ENCODE measurements at places on chromosomes 5 and 9.
A peak's percentile ranks its signal among the peaks of the same experiment; 100 is the strongest.

GRCh38 chr5:78574131-78574673 is 74.4 kb downstream of the LHFPL2 start:
- DNase-seq: no peak

- DNase-seq: no peak
Measured at GRCh38 chr9:136219276-136219675, 14.3 kb upstream of the LHX3 start.

- no peak for DNase-seq
Measured at GRCh38 chr5:176632745-176633144, 2.3 kb downstream of the EIF4E1B start.

DNA sequence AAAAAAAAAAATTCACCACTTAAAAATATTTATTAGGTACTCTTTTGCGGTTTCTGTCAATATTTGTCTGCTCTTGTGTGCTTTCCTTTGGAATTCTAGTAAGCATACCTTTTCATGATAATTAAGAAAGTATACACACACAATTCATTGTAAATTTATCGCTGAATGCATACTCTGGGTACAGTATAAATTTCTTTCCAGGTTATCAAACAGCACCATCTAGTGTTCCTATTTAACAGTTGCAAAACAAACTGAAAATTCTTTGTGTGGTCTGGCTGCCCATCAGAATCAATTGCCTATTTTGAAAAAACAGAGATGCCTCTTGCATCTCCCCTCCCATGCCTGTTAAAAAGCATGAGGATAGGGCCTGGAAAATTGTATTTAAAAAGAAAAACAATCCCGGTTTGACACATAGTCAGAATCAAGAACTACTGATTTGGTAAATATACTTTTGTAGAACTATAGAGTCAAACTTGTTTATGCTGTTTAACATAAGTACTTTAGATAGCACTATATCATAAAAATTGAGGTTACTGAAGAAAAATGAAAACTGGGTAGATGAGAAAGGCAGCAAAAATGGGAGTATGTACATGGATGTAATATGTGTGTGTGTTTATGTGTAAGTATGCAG is 16.2 kb downstream of the PGGT1B start:
- peak; percentile 45 for DNase-seq

GRCh38 chr5:179408611-179409010 is 63.4 kb upstream of the ADAMTS2 start:
- DNase-seq: no peak

GRCh38 chr5:82655078-82655477 is 376.9 kb upstream of the RPS23 start:
- no peak for DNase-seq

DNA sequence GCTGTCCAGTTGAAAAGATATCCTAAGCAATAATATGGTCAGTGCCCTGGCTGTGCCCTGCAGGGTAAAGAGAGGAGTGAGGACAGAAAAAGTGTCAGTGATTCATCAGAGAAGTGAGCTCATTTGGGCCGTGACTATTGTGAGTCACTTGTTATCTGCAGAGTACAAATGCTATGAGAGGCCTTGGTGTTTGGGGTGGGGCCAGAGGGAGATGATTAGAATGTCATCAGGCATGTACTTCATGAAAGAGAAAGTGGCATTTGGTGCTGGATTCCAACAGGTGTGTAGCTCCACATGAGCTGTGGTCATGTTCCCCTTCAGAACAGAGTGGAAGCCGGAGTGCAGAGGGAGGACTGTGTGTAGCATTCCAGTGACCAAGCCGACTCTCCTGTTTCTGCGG is 174.1 kb downstream of the KDM4C start:
- no peak for DNase-seq
